ENCODE measurements at places on chromosomes 16 and 17. TPM values are rescaled to one million over a fixed set of nuclear protein-coding genes. Genes with fewer than 3 reads are reported as not detected.

KCNAB3 gene
- 9.9 TPM for total RNA-seq

- no peak for DNase-seq
- H3K27ac ChIP-seq = no peak overlapping the region
- no peak overlapping the region for H3K4me3 ChIP-seq
- no peaks in the 10 kb centered on the region for H3K27me3 ChIP-seq
- H3K4me1 ChIP-seq = peaks cover 8% of the 10 kb centered on the region
These were observed 5.6 kb upstream of the RNPS1 start for GRCh38 chr16:2273484-2273883.

SPAG9 gene
- 48.3 TPM for total RNA-seq

DNA sequence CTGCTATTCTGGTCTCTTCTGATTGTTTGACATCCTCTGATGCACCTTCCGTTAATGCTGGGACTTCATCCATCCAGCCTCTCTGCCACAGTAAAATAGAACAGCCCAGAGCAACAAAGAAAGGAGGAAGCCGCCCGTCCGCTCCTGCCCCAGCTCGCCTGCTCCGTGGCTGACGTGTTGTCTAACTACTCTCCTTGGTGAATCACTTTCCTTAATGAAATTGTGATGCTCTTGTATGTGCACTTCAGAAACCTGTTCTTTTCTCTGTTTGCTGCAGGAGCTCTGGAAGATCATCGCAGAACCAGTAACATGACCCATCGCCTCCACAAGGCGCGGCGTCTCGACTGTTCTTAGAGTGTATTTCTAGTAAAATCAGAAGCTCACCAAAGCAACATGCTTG lies 24.3 kb downstream of the METTL22 start:
- H3K4me1 ChIP-seq = peaks cover 13% of the 10 kb centered on the region
- no peaks in the 10 kb centered on the region for H3K27me3 ChIP-seq
- peaks cover 65% of the 10 kb centered on the region for H3K36me3 ChIP-seq
- H3K4me3 ChIP-seq = no peak overlapping the region
- no peak for DNase-seq
- no peak overlapping the region for H3K27ac ChIP-seq

DNA sequence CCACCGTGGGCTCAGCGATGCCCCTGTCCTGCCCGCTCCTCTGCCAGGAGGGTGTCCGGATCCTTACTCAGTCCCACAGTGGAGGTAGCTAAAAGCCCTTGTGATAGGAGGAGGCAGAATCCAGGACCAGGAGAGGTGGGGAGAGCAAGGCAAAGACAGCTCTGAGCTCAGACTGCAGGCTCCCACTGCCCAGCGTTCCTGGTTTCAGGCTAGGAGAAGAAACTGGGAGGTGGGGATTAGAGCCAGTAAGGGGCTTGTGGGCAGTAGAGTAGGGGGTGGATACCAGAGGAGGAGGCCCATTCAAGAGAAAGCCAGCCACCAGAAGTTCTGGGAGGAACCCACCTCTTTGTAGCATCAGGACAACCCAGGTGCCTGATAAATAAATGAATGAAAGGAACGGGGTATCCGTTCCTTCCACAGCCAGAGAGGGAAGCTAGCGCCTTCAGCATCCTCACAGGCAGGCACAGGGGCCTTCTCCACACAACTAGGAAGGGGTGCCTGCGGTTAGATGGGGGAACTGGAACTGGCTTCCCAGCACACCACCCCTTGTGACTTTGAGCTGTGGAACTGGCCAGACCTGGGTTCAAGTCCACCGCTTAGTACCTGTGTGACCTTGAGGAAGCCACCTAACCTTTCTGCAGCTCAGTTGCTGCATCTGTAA lies 2.3 kb downstream of the IL21R start:
- H3K27ac ChIP-seq = peak overlapping the region; percentile 99
- peaks cover 65% of the 10 kb centered on the region for H3K36me3 ChIP-seq
- peaks cover 63% of the 10 kb centered on the region for H3K4me1 ChIP-seq
- peak overlapping the region; percentile 99 for H3K4me3 ChIP-seq
- H3K27me3 ChIP-seq = no peaks in the 10 kb centered on the region

DNA sequence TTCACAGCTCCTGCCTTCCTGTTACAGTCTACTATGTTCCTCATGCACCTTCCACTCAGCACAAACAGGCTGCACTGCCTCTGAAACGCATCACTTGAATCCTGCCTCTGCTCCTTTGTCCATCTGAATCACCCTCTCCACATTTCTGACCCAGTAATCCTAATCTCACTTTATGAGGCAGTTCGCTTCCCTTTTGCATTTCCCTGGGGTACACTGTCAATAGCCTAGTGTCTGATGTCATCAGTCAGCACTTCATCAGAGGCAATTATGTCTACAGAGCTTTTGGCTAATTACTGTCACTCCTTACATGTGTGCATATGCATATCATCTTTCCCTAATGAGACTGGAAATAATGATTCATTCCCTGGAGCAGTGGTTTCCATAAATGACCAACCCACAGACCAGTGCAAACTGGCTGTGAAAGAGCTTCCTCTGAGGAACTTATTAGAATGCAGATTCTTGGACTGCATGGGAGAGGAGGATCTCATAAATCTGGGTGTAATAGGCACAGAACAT lies 23.6 kb downstream of the CA4 start:
- no peak overlapping the region for H3K4me3 ChIP-seq
- no peaks in the 10 kb centered on the region for H3K27me3 ChIP-seq
- DNase-seq = no peak
- peaks cover 4% of the 10 kb centered on the region for H3K36me3 ChIP-seq
- H3K27ac ChIP-seq = no peak overlapping the region

DNA sequence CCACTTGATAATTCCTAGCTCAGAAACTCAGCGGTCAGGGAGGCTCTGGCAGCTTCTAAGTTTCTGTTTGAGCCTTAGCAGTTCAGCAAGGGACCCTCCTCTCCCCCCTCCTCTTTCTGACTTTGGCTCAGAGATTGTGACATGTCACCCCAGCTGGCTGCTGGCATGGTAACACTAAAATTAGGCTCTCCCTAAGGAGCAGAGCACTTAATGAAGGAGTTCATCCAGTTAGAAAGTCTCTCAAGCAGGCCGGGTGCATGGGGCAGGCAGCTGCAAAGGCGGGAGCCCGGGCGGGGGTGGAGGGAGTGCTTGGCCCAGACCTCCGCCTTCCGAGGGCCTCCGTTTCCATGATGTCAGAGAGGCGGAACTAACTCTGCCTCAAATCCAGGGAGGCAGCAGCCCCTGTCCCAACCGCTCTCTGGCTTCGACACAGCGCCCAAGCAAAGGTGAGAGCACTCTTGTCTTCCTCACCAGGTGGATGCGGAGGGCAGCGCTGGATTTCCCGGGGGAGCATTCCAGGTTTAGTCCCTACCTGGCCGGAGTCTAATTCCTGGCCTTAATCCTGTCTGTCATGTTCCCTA lies 128.0 kb upstream of the PLCG2 start:
- H3K27ac ChIP-seq = no peak overlapping the region
- no peak overlapping the region for H3K4me3 ChIP-seq
- H3K27me3 ChIP-seq = no peaks in the 10 kb centered on the region
- peaks cover 23% of the 10 kb centered on the region for H3K36me3 ChIP-seq
- no peak for DNase-seq

DNA sequence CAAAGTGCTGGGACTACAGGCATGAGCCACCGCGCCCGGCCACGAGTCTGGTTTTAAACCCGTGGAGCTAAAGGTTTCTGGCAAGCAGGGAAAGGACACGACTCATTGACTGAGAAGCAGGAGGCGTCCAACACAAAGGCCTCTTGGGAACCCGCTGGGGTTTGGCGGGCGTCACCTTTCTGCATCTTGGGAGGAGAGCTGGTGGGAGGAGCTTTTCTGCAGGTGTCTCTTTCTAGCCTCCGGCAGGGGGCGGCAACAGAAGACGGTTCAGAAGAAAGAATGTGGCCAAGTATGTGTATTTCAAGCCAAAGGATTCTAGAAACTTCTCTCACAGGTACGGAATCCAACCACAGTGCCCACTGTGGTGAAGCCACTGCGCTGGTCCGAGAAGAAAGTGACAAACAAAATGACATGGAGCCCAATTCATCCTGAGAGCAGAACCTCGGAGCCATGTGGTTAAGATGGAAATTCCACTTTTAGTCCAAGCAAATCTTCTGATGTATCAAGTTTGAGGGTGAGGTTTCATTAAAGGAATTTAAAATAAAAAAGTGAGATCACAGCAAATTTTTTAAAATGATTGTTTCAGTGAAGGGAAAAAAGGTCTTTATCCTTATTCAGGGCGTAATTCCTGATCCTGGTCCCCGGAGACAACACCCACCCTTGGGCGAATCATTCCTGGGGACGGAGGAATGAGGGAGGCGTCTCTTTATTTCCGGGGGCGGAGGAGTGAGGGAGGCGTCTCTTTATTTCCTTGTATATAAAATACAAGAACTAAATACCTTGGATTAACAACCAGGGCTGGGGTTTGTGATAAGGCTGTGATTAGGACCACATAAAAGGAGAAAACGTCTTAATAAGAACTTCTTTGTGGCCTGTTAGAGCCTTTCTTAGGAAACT lies 97.6 kb downstream of the MRM3 start:
- no peak overlapping the region for H3K4me3 ChIP-seq
- peaks cover 17% of the 10 kb centered on the region for H3K27me3 ChIP-seq
- peaks cover 12% of the 10 kb centered on the region for H3K4me1 ChIP-seq
- no peaks in the 10 kb centered on the region for H3K36me3 ChIP-seq
- peak; percentile 48 for DNase-seq
- no peak overlapping the region for H3K27ac ChIP-seq

GRCh38 chr16:25586826-25587225 lies 104.9 kb upstream of the HS3ST4 start:
- no peaks in the 10 kb centered on the region for H3K36me3 ChIP-seq
- H3K4me3 ChIP-seq = no peak overlapping the region
- H3K4me1 ChIP-seq = no peaks in the 10 kb centered on the region
- H3K27me3 ChIP-seq = no peaks in the 10 kb centered on the region
- H3K27ac ChIP-seq = no peak overlapping the region

SCNN1G gene
- total RNA-seq = not detected

GRCh38 chr16:47175152-47175551 lies 31.4 kb upstream of the NETO2 start:
- no peak overlapping the region for H3K27ac ChIP-seq
- H3K27me3 ChIP-seq = no peaks in the 10 kb centered on the region
- DNase-seq = no peak
- no peaks in the 10 kb centered on the region for H3K4me1 ChIP-seq
- no peak overlapping the region for H3K4me3 ChIP-seq
- H3K36me3 ChIP-seq = no peaks in the 10 kb centered on the region

DNA sequence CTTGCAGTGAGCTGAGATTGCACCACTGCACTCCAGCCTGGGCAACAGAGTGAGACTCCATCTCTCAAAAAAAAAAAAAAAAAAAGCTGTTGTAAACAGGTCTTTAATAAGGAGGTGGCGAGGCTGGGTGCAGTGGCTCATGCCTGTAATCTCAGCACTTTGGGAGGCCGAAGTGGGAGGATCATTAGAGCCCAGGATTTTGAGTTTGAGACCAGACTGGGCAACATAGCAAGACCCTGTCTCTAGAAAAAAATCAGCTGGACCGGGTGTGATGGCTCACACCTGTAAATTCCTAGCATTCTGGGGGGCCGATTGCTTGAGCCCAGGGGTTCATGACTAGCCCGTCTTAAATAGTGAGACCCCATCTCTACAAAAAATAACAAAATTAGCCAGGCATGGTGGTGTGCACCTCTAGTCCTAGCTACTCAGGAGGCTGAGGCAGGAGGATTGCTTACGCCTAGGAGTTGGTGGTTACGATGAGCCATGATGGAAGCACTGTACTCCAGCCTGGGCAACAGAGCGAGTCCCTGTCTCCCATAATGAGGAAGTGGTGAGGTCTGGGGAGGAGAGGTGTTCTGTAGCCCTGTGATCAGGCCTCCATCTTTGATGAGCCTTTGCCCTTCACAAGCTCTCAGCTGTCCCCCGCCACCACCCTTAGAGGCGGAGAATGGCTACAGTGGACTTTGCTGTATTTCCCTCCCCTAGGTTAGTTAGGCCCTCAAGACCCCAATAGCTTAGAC lies 36.2 kb downstream of the ZNF778 start:
- H3K27ac ChIP-seq = no peak overlapping the region
- no peak for DNase-seq
- H3K4me1 ChIP-seq = peaks cover 9% of the 10 kb centered on the region
- no peak overlapping the region for H3K4me3 ChIP-seq

DNA sequence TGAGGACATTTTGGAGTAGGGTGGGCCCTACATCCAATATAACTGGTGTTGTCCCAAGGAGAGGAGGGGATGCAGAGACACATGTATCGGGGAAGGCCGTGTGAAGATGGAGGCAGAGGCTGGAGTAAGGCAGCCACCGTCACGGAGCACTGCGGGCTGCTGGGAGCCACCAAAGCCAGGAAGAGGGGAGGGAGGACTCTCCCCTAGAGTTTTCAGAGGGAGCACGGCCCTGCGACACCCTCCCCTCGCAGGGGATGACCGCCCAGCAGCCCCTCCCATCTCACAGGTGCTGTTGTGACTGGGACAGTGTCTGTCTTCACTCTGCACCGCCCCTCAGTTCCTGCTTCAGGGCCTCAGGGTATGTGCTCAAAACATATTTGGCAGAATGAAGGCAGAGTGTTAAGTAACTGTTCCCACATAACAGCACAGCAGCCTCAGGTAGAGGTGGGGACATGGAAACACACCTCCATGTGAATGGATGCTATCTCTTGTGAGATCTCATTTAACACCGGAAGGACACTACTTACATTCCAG lies 82.2 kb downstream of the RBFOX3 start:
- no peaks in the 10 kb centered on the region for H3K27me3 ChIP-seq
- H3K4me3 ChIP-seq = no peak overlapping the region
- no peak for DNase-seq
- H3K4me1 ChIP-seq = no peaks in the 10 kb centered on the region

KRTAP4-12 gene
- not detected for total RNA-seq

GRCh38 chr16:17302620-17303019 lies 168.1 kb downstream of the XYLT1 start:
- no peak overlapping the region for H3K27ac ChIP-seq
- H3K36me3 ChIP-seq = peaks cover 4% of the 10 kb centered on the region
- no peak for DNase-seq
- H3K4me1 ChIP-seq = peaks cover 40% of the 10 kb centered on the region

GRCh38 chr16:3188925-3189825 lies 1.2 kb downstream of the OR1F1 start:
- H3K27me3 ChIP-seq = peaks cover 66% of the 10 kb centered on the region
- peaks cover 28% of the 10 kb centered on the region for H3K4me1 ChIP-seq
- no peak overlapping the region for H3K27ac ChIP-seq
- H3K36me3 ChIP-seq = peaks cover 1% of the 10 kb centered on the region

DNA sequence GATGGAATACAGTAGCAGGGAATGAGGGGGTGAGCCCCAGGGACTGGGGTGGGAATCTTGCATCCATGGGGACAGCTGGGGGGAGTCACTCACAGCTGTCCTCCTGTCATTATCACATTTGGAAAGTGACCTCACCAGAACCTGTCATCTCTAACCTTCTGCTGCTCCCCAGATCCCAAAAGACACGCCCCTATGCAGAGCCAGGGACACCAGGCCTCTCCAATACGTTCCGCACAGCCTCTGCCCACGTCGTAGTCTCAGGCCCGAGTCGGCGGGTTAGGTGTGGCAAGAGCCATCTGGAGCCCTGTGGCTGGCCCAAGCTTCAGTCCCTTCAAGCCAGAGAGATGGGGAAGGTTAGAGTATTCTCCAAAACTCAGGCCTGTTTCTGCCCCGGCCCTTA lies 214.3 kb downstream of the ENGASE start:
- DNase-seq = no peak
- H3K4me1 ChIP-seq = no peaks in the 10 kb centered on the region
- no peak overlapping the region for H3K27ac ChIP-seq
- no peaks in the 10 kb centered on the region for H3K36me3 ChIP-seq
- no peak overlapping the region for H3K4me3 ChIP-seq

GRCh38 chr17:81417049-81417878 lies 22.0 kb downstream of the BAHCC1 start:
- no peaks in the 10 kb centered on the region for H3K36me3 ChIP-seq
- H3K27ac ChIP-seq = no peak overlapping the region
- DNase-seq = no peak

TNFSF13 gene
- 3.5 TPM for total RNA-seq

C1QTNF8 gene
- not detected for total RNA-seq

- no peaks in the 10 kb centered on the region for H3K27me3 ChIP-seq
- no peak for DNase-seq
- no peak overlapping the region for H3K27ac ChIP-seq
- H3K36me3 ChIP-seq = no peaks in the 10 kb centered on the region
- no peaks in the 10 kb centered on the region for H3K4me1 ChIP-seq
These were observed 4.4 kb upstream of the ASGR1 start for GRCh38 chr17:7183433-7184090.

ATP2A3 gene
- total RNA-seq = 147 TPM
